ENCODE measurements at places on chromosomes 5 and 9. TPM values are rescaled to one million over a fixed set of nuclear protein-coding genes. Genes with fewer than 3 reads are reported as not detected.

Gene FOXD4L6
- total RNA-seq = 1.3 TPM

Gene IFNA13
- not detected for total RNA-seq

Gene GARNL3
- 138 TPM for total RNA-seq

Gene ACSL6
- total RNA-seq = 69.5 TPM

Gene FOXE1
- not detected for total RNA-seq

Gene CYSRT1
- total RNA-seq = not detected

Gene PCDHB15
- 32.9 TPM for total RNA-seq

Gene HINT1
- total RNA-seq = 133 TPM

Gene CER1
- total RNA-seq = 0.63 TPM
